ENCODE measurements at places on chromosomes 7 and 10. TPM values are rescaled to one million over a fixed set of nuclear protein-coding genes. Genes with fewer than 3 reads are reported as not detected.
A peak's percentile ranks its signal among the peaks of the same experiment; 100 is the strongest.

OR2A5 gene
- polyA plus RNA-seq: 0.10 TPM

DNA sequence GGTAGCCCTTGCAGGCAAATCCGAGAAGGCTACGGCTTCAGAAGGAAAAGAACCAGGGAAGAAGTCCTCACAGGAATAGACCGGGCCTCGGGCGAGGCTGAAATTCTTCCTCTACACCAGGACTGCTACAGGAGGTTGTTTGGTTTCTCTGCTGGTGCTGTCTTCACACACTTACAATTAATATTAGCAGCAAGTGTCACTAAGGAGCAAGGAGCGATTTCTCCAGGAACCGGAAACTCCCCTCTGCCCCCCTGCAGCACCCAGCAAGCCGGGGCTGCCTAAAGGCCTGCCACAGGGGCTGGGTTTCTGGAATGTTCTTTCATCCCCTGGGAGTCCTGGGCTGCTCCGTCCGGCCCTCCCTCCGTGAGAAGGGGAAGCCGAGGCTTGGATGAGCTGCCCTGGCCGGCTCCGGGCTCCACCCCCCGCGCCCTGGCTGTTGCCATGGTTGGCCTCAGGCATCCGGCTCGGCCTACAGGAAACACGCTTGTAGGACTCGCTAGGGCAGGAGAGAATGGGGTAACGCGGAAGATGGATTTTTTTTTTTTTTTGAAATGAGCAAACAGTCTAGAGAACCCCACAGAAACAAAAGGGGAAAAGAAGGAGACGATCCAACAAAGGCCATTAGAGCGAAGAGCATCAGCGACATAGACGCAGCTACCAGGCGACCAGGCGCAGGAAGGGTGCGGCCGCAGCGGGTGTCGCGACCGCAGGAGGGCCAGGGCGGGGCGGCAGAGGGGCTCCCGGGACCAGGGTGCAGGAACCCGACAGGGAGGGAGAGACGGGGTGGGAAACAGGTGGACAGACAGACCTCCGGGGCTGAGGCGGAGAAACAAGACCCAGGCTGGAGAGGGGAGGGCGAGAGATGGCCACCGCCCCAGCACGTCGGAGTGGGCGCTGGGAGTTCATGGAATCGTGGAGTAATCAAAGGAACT, 33.0 kb downstream of the EN2 start:
- peaks cover 6% of the 10 kb centered on the region for H3K4me1 ChIP-seq
- H3K27me3 ChIP-seq: peaks cover 49% of the 10 kb centered on the region
- no peak overlapping the region for H3K27ac ChIP-seq
- no peak overlapping the region for H3K4me3 ChIP-seq

STK32C gene
- polyA plus RNA-seq: 12.2 TPM

DNA sequence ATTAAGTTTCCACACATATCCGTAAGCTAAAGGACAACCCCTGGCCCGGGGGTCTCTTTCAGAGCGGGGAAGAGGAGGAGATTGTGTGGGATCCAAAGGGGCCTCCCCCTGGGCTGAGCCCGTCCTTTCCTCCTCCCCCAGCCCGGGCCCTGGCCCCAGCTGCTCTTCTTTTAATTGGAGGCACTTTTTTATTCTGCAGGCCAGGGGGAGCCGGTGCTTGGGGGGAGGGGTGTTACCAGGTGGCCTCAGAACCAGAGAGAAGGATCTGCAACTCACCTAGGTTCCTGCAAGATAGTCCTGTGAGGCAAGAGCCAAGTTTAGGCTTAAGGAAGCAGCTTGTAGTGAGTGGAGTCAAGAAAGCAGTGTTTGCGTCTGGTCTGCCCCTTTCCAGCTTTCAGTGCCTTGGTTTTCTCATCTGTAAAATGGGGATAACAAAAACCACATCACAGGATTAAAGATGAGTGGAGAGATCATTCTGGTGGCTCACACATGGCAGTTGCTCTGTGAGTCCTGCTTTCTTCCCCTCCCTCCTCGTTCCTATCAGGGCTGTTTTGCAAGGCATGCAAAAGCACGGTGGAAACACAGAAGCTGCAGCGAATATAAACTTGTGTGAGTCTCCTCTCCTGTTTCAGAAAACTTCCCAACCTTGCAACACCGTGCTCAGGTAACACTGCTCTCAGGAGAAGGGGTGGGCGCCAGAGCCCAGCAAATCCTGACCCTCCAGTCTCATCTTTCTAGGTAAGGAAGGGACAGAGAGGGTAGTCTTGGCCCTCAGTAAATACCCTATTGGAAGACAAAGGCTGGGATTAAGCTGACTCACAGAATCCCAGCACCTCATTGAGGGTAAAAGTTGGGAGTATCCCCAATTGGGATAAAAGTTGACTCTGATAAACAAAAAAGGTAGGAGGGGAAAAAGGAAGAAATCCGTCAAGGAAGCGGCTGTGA, 4.1 kb upstream of the TLX1 start:
- H3K4me1 ChIP-seq: peaks cover 20% of the 10 kb centered on the region
- peaks cover 100% of the 10 kb centered on the region for H3K27me3 ChIP-seq
- H3K36me3 ChIP-seq: no peaks in the 10 kb centered on the region

PRKCQ gene
- polyA plus RNA-seq: 0.21 TPM

GHRHR gene
- not detected for polyA plus RNA-seq

CRHR2 gene
- polyA plus RNA-seq: 0.19 TPM

DNA sequence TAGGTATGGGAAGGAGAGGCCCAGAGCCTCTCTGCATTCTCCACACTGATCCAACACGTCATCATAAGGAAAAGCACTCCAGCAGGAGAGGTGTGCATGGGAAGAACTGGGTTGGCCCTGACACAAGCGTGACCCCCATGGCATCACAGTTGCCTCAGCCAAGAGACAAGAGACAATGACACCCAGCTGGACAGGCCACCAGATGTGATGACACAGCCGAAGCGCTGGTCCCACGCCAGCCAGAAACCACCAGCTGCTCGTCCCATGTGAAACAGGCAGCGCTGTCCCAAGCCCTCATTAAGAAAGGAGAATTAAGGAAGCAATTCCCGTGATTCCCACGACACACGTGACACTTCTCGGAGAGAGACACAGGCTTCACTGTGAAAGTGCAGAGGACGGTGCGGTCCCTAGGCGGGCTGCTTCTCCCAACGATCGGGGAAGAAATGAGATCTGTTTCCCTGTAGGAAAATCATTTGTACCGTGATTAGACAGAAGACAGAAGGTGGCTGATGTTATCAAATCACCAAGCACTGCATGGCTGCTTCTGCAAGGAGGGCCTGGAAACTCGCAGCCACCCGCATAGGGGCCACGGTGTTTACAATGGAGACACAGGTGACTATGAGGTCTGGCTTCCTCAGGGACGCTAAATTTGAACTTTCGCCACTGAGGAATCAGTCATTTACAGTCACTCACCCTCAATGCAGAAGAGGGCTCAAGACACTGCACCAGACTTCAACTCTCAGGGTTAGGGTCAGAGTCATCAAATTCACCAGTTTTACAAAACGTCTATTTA, 74.5 kb downstream of the DIP2C start:
- no peak for DNase-seq
- no peaks in the 10 kb centered on the region for H3K27me3 ChIP-seq
- H3K4me3 ChIP-seq: no peak overlapping the region
- H3K27ac ChIP-seq: no peak overlapping the region

LIPK gene
- not detected for polyA plus RNA-seq

GRCh38 chr7:128880791-128881457, 18.3 kb downstream of the ATP6V1F start:
- H3K27me3 ChIP-seq: no peaks in the 10 kb centered on the region
- H3K36me3 ChIP-seq: no peaks in the 10 kb centered on the region
- no peaks in the 10 kb centered on the region for H3K4me1 ChIP-seq

GPER1 gene
- polyA plus RNA-seq: 9.1 TPM

PSTK gene
- polyA plus RNA-seq: 7.4 TPM

SUN3 gene
- not detected for polyA plus RNA-seq

DNA sequence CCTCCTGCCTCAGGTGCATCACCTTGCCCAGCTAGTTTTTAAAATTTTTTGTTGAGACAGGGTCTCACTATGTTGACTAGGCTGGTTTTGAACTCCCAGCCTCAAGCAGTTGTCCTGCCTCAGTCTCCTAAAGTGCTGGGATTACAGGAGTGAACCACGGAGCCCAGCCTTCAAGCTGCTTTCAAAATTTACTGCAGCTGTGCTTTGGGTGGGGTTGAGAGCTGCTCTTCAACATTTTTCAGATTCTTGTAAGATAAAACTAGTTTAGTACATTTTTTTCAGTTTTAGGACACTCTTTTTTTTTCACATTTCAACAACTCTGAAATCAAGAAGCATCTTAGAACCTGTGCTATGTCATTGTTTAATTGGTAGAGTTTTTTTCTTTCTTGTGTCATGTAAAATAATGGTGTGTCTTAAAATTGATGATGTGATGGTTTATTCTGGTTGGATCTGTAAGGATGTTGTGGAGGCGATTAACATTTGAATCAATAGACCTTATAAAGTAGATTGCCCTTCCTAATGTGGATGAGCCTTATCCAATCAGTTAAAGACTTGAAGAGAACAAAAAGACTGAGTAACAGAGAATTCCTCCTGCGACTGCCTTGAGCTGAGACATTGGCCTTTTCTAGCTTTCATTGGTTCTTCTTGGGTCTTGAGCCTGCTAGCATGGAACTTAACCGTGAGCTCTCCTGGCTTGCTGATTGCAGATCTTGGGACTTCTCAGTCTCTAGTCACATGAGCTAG, 13.5 kb downstream of the PLEKHA8 start:
- no peaks in the 10 kb centered on the region for H3K27me3 ChIP-seq
- peaks cover 6% of the 10 kb centered on the region for H3K4me1 ChIP-seq
- no peaks in the 10 kb centered on the region for H3K36me3 ChIP-seq
- no peak overlapping the region for H3K27ac ChIP-seq
- DNase-seq: no peak
- no peak overlapping the region for H3K4me3 ChIP-seq

GRCh38 chr7:99021941-99022560, 121.9 kb downstream of the SMURF1 start:
- H3K4me3 ChIP-seq: no peak overlapping the region
- H3K27me3 ChIP-seq: no peaks in the 10 kb centered on the region
- H3K4me1 ChIP-seq: peaks cover 9% of the 10 kb centered on the region
- DNase-seq: no peak

DNA sequence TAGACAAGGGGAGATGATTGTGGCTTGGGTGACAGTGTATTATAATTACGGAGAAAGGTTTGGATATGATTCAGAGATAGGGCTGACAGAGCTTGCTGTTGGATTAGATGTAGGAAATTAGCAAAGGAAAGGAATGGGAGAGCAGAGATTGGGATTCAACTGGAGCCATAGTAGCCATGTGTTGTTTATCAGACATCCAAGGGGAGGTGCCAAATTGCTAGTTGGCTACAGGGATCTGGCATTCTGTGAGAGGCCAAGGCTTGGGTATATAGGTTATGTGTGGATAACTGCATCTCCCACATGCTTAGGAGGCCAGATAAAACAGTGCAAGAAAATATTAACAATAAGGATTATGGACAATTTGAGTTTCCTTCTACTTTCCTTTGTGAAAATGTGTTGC, 34.9 kb downstream of the CSGALNACT2 start:
- H3K4me1 ChIP-seq: no peaks in the 10 kb centered on the region
- H3K27ac ChIP-seq: no peak overlapping the region
- H3K36me3 ChIP-seq: no peaks in the 10 kb centered on the region

GRCh38 chr10:75083972-75084833, 27.3 kb upstream of the SAMD8 start:
- no peak for DNase-seq
- H3K27ac ChIP-seq: peak overlapping the region; percentile 31
- no peak overlapping the region for H3K4me3 ChIP-seq
- peaks cover 3% of the 10 kb centered on the region for H3K4me1 ChIP-seq
- no peaks in the 10 kb centered on the region for H3K27me3 ChIP-seq
- H3K36me3 ChIP-seq: no peaks in the 10 kb centered on the region

DNA sequence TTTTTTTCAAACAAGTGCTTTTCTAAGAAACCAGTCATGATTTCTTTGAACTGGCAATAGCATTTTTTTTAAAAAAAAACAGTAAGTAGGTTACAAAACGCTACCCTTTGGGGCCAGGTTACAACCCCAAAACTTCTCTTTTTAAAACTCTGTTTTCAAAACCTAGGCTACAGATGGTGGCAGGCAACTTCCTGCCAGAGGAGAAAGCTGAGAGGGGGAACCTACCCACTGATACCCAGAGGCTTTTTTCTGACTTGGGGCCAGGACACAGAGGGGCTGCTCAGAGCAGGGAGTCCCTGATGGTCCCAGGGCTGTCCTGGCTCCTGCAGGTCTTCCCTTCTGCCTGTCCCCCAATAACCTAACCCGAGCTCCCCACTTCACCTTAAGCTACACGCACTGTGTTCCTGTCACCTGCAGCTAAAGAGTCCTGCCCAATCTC, 6.9 kb downstream of the STN1 start:
- no peaks in the 10 kb centered on the region for H3K36me3 ChIP-seq
- no peak overlapping the region for H3K4me3 ChIP-seq
- no peak overlapping the region for H3K27ac ChIP-seq
- H3K4me1 ChIP-seq: peaks cover 20% of the 10 kb centered on the region
- DNase-seq: no peak
- H3K27me3 ChIP-seq: no peaks in the 10 kb centered on the region

DNA sequence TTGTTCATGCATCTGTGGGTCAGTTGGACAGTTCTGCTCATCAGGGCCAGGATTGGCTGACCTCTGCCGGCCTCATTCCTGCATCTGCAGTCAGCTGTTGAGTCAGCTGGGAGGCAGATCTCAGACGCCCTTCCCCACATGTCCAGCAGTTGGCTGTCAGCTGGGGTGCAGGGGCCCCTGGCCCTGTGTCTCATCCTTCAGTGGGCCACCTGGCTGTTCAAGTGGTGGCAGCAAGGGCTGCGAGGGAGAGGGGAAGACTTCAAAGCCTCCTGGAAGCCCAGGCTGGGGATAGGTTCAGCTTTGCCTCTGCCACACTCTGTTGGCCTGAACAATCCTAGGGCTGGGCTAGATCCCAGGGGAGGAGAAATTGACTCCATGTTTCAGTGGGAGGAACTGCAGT, 33.2 kb downstream of the TACR2 start:
- DNase-seq: no peak
- H3K36me3 ChIP-seq: no peaks in the 10 kb centered on the region
- no peaks in the 10 kb centered on the region for H3K27me3 ChIP-seq
- H3K4me3 ChIP-seq: no peak overlapping the region
- H3K27ac ChIP-seq: no peak overlapping the region

- no peak overlapping the region for H3K27ac ChIP-seq
- no peaks in the 10 kb centered on the region for H3K36me3 ChIP-seq
- DNase-seq: no peak
These were observed 6.2 kb downstream of the TET1 start for GRCh38 chr10:68566351-68566750.

GRCh38 chr10:86346799-86347665, 19.6 kb downstream of the GRID1 start:
- no peak overlapping the region for H3K27ac ChIP-seq
- peaks cover 5% of the 10 kb centered on the region for H3K4me1 ChIP-seq
- H3K27me3 ChIP-seq: peaks cover 4% of the 10 kb centered on the region
- DNase-seq: no peak
- H3K4me3 ChIP-seq: no peak overlapping the region

DNA sequence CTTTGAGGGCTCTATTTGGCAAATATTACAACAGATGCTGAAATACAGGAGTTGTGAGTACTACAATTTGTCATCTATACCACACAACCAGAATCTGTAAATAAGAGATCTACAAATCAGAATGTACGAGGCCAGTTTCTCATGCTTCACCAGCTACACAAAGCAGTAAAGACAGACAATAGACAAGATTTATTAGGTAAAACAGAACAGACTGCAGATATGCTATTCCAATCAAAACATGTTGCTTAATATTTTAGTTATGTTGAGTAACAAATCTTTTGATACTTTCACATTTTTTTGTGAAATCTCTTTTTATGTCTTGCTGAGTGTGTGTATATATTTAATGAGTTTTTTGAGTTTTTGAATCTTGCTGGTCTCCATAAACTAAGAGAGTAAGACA, 109.1 kb downstream of the CHCHD3 start:
- DNase-seq: no peak
- H3K4me3 ChIP-seq: no peak overlapping the region
- H3K36me3 ChIP-seq: no peaks in the 10 kb centered on the region
- H3K4me1 ChIP-seq: no peaks in the 10 kb centered on the region
- H3K27me3 ChIP-seq: no peaks in the 10 kb centered on the region
- H3K27ac ChIP-seq: no peak overlapping the region
